ENCODE measurements at places on chromosomes 2 and 18.

DNA sequence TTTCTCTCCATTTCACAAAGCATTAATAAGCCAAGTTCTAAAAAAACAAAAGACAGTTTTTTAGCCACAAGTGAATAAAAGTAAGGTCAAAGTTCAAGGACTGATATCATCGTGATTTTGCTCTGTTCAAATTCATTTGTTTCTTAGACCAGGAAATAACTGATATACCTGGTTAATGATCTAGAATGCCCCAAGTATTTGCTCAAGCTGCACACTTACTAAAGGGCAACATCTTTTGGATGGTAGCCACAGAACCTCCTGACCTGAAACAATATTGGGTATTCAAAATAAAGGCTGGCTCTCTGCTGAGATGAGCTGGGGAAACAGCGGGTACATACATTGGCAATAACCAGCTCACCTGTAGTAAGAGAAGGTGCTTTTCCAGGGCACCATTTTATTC is 314.7 kb upstream of the LYPD1 start:
- DNase-seq: no peak

GRCh38 chr2:36380624-36381481 is 25.3 kb downstream of the CRIM1 start:
- no peak for DNase-seq

GRCh38 chr2:31204783-31205182 is 12.5 kb downstream of the CAPN14 start:
- DNase-seq: no peak

- DNase-seq: peak; percentile 13
Measured at GRCh38 chr2:241036964-241037421, 38.6 kb downstream of the SNED1 start.

GRCh38 chr2:146952696-146953095 is 892.1 kb upstream of the ACVR2A start:
- DNase-seq: no peak

- no peak for DNase-seq
Measured at GRCh38 chr2:207748993-207749392, 20.7 kb downstream of the FZD5 start.

GRCh38 chr2:2834105-2834504 is 503.0 kb upstream of the MYT1L start:
- DNase-seq: no peak

GRCh38 chr2:197274349-197274748 is 36.2 kb downstream of the ANKRD44 start:
- no peak for DNase-seq

GRCh38 chr2:65711863-65712262 is 279.5 kb upstream of the SPRED2 start:
- no peak for DNase-seq

DNA sequence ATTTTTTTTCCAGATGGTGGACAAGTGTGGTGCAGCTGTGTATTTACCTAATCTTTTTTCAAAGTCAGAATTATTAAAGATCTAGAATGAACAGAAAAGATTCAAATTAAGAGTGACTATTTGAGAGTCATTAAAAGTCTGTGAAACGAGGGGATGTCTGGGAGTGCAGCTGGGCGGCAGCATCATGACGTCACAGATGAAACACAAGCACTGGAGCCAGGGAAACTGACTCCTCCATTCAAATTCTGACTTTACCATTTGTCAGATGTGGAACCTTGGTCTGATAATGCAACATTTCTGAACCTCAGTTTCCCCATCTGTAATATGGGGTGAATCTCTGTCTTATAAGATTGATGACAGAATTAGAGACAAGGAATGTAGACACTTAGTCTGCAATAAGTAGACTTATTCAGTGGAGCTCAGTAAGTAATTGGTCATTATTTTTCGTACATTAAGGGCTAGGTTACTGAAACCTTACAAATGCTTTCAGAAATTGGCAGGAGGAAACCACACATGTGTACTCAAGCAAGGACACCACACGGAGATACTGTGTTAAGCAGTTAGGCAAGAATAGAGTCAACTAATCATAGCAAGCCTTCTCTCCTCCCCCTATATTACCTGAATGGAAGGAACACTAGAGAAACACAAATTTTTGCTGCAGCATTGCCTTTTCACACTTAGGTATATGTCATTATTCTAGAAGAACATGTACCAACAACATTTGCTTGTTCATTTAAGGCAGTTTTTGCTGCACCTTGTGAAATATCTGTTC is 27.8 kb upstream of the CXXC1 start:
- DNase-seq: no peak

- no peak for DNase-seq
Measured at GRCh38 chr18:12628706-12629702, 28.9 kb downstream of the SPIRE1 start.

- DNase-seq: no peak
Measured at GRCh38 chr18:79943608-79944125, 7.8 kb downstream of the SLC66A2 start.

DNA sequence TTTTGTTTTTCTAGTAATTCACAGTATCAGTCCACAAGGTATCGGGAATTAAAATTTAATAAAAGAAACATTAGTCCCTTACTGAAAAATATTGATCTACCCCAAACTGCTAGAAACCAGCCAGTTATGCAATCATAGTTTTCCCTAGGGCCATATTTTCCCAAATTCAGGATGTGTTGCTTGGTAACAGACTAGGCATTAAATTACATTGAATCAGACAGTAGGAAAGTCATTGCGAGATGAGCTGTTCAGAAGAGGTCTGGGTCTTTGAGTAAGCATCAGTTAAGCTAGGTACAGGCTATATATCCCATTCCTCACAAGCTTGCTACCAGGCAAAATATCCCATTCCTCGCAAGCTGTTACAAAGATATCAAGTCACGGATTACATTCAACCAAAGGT is 123.0 kb upstream of the CCDC150 start:
- DNase-seq: no peak

DNA sequence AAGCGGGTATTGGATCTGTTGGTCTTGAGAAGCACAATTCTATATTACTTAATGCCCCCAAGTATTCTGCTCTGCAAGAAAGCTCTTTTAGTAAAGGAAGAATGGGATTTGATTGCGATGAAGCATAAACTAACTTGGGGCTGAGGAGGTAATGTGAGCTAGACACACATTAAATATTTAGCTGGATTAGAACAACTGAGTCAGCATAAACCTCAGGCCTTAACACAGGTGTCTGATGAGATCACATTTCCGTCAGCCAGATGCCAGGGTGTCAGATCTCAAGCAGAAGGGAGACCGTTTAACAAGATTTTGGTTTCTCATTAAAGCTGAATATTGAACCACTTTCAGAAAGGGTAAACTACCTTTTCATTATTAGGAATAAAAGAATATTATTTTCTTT is 94.5 kb downstream of the GYPC start:
- DNase-seq: no peak

DNA sequence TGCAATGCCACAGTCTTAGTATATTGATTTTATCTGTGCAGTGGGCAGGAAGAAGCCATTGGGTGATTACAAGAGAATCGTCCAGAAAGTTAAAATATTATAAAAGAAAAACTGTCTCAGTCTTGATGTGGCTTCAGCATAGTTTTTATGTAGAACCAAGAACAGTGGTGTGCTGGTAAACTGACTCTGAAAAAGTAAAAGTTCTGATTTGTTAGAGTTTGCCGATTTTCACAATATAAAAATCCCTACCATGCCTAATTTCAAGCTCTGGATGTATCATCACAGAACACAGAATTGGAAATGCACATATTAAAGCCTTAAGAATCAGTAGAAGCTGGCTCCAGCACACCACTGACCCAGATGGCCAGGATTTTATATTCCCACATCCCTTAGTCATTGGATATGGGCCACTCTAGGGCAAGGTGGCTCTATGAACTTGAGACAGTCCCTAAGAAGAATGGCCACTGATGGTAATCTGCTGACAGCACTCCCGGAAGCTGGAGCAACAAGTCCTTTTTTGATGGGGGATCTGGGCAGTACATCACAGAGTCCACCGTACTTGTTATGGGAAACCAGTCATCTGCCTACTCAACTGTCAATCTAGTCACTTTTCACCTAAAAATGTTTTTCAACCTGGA is 9.3 kb upstream of the PLEKHM3 start:
- no peak for DNase-seq

DNA sequence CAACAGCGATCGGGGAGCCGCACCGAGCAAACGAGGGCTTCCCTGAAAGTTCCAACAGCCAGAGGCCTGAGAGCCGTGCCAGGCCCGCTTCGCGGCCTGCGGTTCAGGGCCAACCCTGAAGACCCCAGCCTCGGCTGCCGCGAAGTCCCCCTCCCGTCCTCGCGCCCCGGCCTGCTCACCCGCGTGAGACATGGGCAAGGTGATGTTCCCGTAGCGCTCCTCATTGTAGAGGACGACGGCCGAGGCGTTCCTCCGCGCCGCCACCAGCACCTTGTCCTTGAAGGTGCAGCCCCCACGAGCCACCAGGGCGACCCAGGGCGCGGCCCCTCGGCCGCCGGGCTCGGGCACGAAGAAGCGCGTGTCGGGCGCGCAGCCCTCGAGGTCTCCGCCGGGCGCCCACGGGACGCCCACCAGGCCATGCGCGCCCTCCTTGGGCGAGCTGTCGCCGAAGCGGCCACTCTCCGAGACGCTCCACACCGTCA is 510 bp downstream of the RNF149 start:
- no peak for DNase-seq

GRCh38 chr18:73708591-73708990 is 439.0 kb downstream of the FBXO15 start:
- no peak for DNase-seq

- DNase-seq: no peak
Measured at GRCh38 chr2:112723995-112724394, 3.2 kb downstream of the NT5DC4 start.

DNA sequence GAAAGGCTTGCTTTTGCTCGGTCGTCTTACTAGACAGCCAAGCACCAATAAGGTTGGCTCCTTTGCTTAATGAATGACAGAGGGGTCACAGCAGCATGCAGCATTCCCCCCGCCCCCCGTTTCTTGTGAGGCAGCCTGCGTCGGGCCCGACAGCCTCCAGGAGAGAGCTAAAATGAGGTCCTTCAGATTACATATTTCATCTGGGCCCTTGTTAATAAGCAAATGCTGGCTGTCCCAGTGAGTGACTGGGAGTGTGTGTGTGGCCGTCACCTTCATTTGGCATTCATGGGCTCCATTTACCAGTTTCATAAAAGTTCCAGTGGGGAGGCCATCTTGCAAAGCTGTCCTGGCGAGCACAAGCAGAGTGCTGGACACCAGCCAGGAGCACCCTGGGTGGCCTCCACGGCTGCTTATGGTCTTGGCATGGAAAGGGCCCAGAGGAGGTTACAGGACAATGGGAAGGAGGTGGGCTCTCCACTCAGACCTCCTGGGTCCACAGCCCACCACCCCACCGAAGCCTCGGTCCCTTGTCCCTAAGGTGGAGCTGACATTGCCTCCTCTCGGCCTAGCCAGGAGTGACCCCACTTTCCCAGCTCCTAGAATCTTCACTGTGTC is 37.2 kb downstream of the ODC1 start:
- DNase-seq: no peak

DNA sequence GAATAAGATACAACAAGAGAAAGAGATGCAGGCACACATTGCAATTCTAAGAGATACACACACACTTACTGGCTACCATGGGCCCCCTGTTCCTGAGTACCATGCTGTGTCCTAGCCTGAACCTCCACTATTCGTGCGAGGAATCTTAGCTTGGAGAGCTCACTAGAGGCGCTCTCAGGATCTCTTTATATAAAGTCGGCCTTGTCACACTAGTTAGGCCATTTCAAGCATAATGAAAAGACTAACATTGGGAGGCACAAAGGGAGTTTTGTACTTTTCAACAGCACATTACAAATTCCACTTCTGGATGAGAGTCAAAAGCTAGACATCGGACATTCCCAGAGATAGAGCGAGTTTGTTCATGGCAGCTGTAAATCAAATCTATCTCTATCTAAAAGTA is 365.2 kb downstream of the DSEL start:
- no peak for DNase-seq

- no peak for DNase-seq
Measured at GRCh38 chr18:10076502-10077030, 162.8 kb downstream of the VAPA start.

GRCh38 chr18:2982452-2983269 is 30.3 kb downstream of the LPIN2 start:
- no peak for DNase-seq

DNA sequence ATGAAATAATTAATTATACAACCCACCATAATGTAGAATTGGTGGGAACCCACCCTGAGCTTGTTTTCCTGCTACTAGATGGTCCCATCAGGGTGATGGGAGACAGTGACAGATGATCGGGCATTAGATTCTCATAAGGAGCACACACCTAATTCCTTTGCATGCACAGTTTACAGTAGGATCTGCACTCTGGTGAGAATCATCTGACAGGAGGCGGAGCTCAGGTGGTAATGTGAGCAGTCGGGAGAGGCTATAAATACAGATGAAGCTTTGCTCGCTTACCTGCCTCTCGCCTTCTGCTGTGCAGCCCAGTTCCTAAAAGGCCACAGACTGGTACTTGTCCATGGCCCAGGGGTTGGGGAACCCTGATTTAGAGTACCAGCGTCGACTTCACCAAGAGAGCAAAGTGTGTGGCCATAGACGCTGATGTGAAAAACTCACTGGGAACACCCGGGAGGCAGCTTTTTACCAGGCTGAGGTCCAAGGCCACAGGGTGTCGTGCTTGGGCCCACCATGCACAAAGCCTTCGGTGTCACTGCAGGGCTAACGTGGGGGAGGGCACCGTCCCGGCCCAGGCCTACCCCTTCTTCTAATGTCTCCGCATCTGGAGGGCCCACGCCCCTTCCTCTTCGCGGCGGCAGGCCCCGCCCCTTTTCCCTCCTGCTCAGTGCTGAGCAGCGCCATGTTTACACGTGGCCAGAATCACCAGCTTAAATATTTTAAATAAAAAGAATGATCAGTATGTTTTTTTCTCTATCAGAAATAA is 296.8 kb upstream of the HDAC4 start:
- no peak for DNase-seq

GRCh38 chr2:11412449-11412810 is 53.5 kb downstream of the E2F6 start:
- DNase-seq: no peak
